ENCODE measurements at places on chromosomes 3 and 15. TPM values are rescaled to one million over a fixed set of nuclear protein-coding genes. Genes with fewer than 3 reads are reported as not detected.

Gene ZNF445
- total RNA-seq, result 2.5 TPM

Gene MFSD1
- 65.6 TPM for total RNA-seq

Gene SENP2
- total RNA-seq, result 27.4 TPM

Gene B4GALT4
- total RNA-seq, result 38.4 TPM

Gene USP19
- 55.2 TPM for total RNA-seq

Gene ANKUB1
- not detected for total RNA-seq

Gene RLBP1
- not detected for total RNA-seq

Gene ANKDD1A
- total RNA-seq, result 5.4 TPM

Gene RGMA
- 7.0 TPM for total RNA-seq

Gene NRROS
- 1.3 TPM for total RNA-seq

Gene ANKRD34C
- not detected for total RNA-seq

Gene HDC
- not detected for total RNA-seq

Gene CCR3
- not detected for total RNA-seq

Gene KPNA1
- total RNA-seq, result 24.5 TPM

Gene GOLGA8K
- not detected for total RNA-seq

Gene NIT2
- total RNA-seq, result 31.3 TPM

Gene CHMP2B
- 22.0 TPM for total RNA-seq

Gene GOLGA6A
- total RNA-seq, result not detected

Gene TRH
- not detected for total RNA-seq

Gene LSAMP
- total RNA-seq, result 0.16 TPM

Gene RARB
- total RNA-seq, result 5.2 TPM

Gene ESYT3
- total RNA-seq, result under 0.01 TPM

Gene GRK7
- total RNA-seq, result not detected

Gene GHRL
- total RNA-seq, result not detected

Gene RASL12
- 3.1 TPM for total RNA-seq

Gene RAD51
- 9.1 TPM for total RNA-seq

Gene IQGAP1
- total RNA-seq, result 122 TPM

Gene IMPG2
- not detected for total RNA-seq

Gene GASK1A
- total RNA-seq, result under 0.01 TPM

Gene CAV3
- total RNA-seq, result not detected

Gene IL5RA
- not detected for total RNA-seq

Gene CPNE4
- total RNA-seq, result not detected

Gene CADPS
- total RNA-seq, result not detected

Gene ATP1B3
- total RNA-seq, result 102 TPM

Gene CCR1
- total RNA-seq, result not detected

Gene CPB1
- total RNA-seq, result not detected
